Gastroesophageal sphincter (tissue), 4 donors: ENCODE measurements at places on chromosomes 1 and 21. TPM values are rescaled to one million over a fixed set of nuclear protein-coding genes. Genes with fewer than 3 reads are reported as not detected.

The LRRC39 gene
- 0.69 TPM for total RNA-seq

The SERTAD4 gene
- total RNA-seq = 3.3 TPM

The AGT gene
- total RNA-seq = 5.4 TPM

The FOXJ3 gene
- 36.8 TPM for total RNA-seq

The KIRREL1 gene
- total RNA-seq = 73.1 TPM

The RNU1-3 gene
- total RNA-seq = under 0.01 TPM
